Activated effector memory CD4-positive, alpha-beta T cell treated with anti-CD3 and anti-CD28 coated beads, Interleukin-2, amount 50 U/mL, for 16 hours (primary cell): ENCODE measurements at places on chromosomes 11 and 22.
A peak's percentile ranks its signal among the peaks of the same experiment; 100 is the strongest.

DNA sequence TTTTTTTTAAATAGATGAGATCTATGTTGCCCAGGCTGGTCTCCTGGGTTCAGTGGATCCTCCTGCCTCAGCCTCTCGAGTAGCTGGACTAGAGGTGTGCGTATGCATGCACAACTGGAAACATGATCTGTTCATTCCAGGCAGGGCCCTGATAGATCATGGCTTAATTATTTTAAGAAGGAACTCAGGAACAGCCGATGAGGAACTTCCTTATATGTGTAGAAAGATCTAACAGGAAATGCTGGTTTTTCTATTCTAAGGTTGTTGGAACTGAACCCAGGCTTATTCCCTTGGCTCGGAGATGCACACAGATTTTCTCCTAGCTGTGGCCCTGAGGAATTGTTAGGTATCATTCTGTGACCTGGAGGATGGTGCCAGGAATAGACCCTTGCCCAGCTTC lies 32.4 kb downstream of the SPECC1L start:
- no peak for DNase-seq

- DNase-seq, result no peak
Observed at GRCh38 chr22:29811377-29811776, 26.7 kb downstream of the ASCC2 start.

- DNase-seq, result no peak
Observed at GRCh38 chr11:131498631-131499160, 128.3 kb downstream of the NTM start.

GRCh38 chr11:127651888-127652221 lies 651.3 kb upstream of the KIRREL3 start:
- no peak for DNase-seq

DNA sequence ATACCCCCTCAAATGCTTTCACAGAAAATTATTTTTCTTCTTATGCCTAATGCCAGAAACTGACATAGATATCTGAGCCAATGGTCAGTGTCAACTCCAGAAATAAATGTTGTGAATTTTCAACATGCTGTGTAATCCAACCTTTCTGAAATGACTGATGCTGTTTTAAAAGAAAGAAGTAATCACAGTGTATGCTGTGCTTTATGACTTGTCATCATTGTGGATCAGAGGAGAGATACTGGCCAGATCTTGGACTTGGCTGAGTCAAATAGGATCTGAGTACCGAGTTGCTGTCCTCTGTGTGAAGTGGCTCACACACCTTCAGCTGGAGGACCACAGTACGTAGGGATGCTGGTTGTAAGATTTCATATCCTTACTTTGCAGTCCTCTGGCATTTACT lies 89.9 kb upstream of the ARHGAP20 start:
- DNase-seq, result no peak

GRCh38 chr22:22999523-22999922 lies 70.8 kb upstream of the GNAZ start:
- no peak for DNase-seq

GRCh38 chr11:32105871-32106560 lies 15.1 kb downstream of the RCN1 start:
- no peak for DNase-seq

DNA sequence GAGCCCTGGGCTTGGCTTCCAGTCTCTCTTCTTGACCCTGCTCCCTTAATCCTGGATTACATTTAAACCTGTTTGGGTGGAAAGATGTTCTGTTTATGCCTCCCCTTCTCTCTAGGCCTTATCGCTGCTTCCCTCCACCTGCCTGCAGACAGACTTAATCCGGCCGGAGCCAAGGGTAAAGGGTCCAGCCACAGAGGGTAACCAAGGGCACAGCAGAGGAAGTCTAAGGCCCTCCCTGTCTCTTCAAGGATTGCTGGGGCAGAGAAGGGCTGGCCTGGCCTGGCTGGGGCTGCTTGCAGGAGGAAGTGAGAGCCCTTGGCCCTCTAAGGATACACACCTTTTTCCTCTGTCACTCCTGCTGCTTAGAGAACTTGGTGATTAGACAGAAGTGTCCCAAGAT lies 2.1 kb downstream of the GAL3ST3 start:
- DNase-seq, result no peak

DNA sequence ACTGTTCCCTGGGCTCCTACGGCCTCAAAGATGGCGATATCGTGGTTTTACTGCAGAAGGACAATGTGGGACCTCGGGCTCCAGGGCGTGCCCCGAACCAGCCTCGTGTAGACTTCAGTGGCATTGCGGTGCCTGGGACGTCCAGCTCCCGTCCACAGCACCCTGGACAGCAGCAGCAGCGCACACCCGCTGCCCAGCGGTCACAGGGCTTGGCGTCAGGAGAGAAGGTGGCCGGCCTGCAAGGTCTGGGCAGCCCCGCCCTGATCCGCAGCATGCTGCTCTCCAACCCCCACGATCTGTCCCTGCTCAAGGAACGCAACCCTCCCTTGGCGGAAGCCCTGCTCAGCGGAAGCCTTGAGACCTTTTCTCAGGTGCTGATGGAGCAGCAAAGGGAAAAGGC lies 555 bp downstream of the DDI1 start:
- DNase-seq, result no peak

DNA sequence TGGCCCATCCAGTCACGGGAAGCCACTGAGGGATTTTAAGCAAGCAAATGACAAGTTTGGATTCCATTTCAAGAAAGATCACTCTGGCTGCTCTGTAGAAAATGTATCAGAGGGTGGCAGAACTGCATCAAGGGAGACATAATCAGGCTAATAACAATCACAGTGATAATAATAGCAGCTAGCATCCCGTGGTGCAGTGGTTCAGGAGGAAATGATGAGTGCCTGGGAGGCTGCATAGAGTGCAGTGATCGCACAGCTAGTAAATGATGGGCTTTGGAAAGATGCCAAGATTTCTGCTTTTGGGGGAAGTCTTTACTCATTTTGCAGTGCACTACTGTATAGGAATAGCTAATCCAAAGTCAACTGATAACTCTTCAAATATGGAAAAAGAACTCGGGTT lies 35.8 kb downstream of the TNRC6B start:
- no peak for DNase-seq

DNA sequence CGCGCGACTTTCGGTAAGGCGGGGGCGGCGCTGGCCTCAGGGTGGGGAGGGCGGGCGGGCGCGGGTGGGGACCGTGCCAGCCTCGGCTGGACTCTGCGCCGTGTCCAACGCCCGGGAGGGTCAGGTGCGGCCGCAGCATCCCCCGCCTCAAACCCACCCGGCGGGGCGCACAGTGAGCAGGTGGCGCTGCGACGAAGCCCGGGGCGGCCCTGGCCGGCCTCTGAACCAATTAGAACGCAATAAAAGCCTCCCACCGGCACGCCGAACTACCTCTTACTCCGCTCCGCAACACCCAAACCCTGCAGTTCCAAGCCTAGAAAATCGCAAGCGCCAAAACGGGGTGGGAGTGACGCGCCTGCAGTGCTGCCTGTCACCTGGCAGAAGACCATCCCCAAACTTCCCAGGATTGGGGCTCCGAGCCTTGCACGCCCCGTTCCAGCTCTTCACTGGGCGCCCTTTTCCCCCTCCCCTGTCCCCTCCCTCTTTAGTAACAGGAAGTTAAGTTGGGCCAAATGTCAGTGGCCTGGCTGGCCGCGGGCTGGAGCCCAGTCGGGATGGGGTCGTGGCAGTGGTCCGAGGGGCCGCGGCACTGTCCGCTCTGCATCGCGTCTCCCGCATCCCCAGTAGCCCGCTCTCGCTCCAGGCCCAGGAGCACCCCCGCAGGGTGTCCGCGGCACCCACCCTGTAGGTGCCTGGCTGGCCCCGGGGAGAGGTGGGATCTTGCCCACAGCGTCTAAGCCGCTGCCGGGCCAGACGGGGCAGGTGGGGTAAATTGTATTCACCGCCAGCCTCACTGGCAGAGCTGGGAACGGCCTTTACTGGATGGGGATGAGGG lies 541 bp downstream of the MICAL2 start:
- peak; percentile 78 for DNase-seq

DNA sequence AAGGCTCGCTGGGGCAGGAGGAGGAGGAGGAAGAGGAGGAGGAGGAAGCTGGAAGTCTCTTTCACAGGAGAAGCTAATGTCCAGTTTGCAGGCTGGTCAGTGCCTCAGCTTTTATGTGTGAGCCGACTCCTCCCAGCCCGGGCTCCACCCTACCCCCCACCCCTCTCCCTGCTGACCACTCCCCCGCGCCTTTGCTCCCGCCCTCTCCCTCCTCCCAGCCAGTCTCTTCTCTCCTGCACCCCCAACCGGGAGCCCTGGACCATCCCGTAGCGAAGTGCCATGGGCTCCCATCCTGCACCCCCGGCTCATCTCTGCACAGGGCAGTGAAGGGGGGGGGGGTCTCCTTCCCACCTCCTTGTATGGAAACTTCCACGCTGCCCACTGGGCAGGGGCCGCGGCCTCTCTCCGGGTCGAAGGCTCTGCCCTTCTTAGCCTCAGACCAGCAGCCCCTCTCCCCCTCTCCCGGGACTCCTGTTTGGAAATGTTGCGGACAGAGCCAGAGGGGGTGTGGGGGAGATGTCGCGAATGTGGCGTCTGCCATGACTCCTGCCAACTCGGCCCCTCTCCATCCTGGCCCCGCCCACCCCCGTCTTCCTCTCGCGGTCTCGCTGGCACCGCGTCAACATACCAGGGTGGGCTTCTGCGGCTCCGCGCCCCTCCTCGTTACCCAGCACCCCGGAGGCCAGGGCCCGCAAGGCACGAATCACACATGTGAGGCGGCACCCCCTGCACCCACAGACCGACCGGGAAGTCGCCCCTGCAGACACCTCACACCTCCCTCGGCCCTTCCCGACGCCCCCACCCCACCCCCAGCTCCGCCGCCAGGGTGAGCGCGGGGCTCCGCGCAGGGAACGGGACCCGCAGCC lies 1.8 kb downstream of the IGF2 start:
- no peak for DNase-seq

- no peak for DNase-seq
Observed at GRCh38 chr11:12914400-12914912, 94.7 kb upstream of the RASSF10 start.

- DNase-seq, result no peak
Observed at GRCh38 chr22:49598338-49598737, 229.3 kb downstream of the BRD1 start.

- no peak for DNase-seq
Observed at GRCh38 chr11:74630043-74630442, 37.7 kb downstream of the POLD3 start.

DNA sequence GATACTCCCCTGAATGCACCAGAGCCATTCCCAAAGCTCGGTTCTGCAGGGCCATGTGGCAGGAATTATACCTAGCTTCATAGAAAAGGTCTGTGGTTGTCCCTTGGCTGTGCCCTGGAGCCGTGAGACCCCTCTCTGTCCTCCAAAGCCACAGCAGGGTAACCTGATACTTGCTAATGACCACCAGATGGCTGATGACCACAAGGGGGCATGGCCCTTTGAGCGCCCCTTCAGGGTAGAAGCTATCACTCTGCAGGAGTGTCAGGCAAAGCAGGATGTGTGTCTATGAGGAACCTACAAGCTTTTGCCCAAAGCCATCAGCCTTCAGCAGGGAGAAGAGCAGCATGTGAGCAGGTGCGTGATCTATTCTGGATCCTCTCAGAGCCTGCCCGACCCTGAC lies 95.3 kb downstream of the NTM start:
- DNase-seq, result no peak

DNA sequence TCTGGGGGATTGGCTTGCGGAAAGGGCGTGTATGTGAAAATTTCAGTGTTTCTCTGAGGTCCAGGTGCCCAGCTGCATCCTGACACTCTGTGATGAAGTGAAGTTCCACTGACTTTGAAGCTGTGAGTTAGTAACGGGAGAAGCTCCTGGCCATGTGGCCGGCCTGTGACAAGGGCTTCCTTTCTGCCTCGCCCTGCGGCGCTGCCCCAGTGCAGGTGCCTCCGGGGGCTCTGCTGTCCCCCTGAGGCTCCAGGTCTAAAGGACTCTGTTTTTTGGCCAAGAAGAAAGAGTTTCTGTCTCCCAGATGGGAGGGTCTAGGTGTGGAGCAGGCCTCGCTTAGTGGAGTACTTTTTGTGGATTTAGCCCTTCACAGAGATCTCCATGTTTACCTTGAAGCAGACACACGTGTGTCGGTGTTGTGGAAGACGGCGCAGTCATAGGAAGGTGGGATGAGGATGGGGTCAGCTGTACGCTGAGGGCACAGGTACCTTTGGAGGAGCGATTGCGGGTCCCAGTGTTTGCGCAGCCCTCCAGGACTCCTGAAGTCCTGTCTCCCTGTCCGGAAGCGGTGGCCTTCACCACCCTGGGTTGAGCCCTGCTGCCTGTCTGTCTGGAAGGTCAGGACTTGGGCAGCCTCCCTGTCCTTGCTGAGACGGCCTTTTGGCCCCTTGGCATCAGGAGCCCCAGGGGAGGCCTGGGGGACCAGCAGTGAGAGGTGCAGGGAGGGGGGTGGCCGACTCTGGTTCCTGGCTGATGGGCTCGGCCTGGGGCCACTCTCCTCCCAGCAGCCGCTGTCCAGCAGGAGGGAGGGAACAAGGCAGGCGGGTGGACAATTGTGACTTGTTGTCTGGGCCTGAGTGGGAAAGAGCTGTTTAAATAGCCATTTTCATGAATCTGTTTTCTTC lies 1249.3 kb downstream of the BRD1 start:
- no peak for DNase-seq

DNA sequence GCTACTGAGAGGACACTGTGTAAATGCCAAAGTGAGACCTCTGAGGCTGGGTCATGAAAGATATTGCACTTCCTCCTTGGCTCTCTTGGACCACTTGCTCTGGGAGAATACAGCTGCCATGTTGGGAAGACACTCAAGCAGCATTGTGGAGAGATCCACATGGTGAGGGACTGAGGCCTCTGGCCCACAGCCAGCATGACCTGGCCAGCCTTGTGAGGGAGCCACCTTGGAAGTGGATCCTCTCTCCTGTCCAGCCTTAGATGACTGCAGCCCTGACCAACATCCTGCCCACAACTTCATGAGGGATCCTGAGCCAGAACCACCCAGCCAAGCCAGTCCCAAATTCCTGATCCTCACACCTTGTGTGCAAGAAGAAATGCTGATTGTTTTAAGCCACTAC lies 30.4 kb downstream of the MB start:
- no peak for DNase-seq

- no peak for DNase-seq
Observed at GRCh38 chr11:26134053-26134452, 197.9 kb upstream of the ANO3 start.

GRCh38 chr11:83156996-83157593 lies at the start of gene PCF11:
PCF11 (plus strand) TSS chr11:83157131; CDS start chr11:83157440, 309 bp downstream.
- no peak for DNase-seq

GRCh38 chr22:26536056-26536761 lies 23.9 kb upstream of the TFIP11 start:
- no peak for DNase-seq

DNA sequence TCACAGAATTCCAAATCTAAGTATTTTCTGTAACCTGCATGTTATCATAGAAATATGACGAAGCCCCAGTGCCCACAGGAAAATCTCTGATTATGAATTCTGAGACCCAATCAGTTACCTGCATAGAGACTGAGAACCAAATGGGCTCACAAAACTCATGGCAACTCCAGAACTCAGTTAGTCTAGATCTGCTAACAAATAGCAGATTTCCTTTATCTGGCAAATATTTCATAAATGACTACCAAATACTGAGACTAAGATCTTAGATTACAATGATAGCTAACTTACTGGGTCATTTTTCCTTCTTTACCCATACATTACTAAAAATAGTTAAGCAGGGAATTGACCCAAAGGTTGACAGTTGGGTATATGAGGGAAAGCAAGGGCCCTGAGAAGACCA lies 228.1 kb upstream of the FAT3 start:
- DNase-seq, result no peak
